ENCODE measurements at places on chromosomes 6 and 20.

GRCh38 chr20:37384683-37385174 lies 38.8 kb downstream of the SRC start:
- DNase-seq, result peak; percentile 73

- DNase-seq, result no peak
Measured at GRCh38 chr20:5977223-5977622, 26.8 kb downstream of the MCM8 start.

DNA sequence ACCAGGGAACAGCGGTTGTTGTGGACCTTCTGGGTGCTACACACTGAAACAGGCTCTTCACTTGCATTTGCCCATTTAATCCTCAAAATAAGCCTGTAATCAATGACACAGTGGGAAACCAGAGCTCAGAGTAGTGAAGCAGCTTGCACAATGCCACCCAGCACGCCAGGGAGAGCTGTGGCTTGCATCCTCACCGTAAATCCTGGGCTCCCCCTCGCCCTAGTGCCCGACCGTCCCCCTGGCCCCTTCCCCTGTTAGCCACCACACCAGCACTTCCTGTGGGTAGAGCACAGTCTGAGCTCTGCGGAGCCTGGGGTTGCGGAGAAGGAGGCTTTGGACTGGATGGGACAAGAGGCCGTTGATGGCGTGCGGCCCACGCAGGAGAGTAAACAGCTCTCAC lies 14.5 kb downstream of the VSTM2L start:
- DNase-seq, result no peak

GRCh38 chr6:167396659-167397490 lies 72.0 kb downstream of the TTLL2 start:
- DNase-seq, result no peak

GRCh38 chr6:107732461-107732860 lies 91.7 kb downstream of the SCML4 start:
- DNase-seq, result no peak

DNA sequence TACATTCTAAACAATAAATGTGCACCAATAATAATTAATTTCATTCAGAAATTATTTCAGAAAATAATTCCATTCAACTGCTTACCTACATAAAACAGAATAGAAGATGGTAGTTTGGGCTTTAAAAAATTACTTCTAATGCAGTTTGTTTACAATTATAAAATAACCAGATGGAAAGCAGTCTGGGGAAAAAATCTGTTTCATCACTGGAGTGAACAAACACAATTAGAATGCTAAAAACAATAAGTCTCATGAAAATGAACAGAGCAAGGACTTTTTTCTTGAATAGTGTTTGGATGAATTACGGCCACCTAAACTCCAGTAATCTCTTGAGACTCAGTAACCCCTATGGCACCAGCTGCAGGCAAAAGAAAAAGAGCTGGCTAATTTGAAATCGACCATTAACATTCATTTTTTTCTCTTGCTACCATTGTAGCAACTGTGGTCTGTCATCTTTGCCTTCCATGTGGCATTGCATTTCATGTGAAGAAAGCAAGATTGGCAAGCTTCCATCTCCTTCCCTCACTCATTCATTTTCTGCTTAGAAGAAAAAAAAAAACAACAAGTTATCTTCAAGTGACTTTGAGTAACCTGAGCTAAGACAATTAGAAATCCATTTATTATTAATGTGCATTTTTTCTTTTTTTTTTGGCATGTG lies 88.4 kb upstream of the CEP85L start:
- no peak for DNase-seq

DNA sequence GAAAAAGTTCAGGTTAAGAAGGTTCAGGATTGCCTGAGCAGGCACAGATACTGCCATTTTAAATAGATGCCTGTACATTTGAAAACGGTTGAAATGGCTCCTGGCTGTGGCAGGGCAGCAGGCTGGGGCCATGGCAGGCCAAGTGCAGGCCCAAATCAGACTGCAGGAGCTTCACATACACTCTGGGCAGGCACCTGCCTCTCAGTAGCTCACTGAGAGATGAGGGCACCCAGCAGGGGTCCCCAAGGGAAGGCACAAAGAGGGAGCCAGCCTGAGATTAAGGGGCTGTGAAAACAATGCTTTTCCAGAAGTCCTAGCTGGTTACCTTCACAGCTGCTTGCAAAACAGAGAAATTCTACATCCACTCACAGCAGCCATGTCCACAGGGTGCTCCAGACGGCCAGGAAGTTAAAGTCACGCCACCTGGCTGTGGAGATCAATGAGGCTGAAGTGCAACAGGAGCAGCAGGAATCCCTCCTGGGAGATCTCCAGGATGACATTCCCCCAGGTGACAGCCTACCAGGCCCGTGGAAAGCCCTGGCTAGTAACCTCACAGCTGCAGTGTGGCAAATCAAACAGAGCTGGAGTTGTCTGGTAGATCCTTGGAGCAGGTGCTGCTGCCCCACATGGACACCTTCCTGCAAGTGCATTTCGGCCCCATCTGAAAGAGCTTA lies 6.2 kb upstream of the RAET1E start:
- DNase-seq, result no peak

- DNase-seq, result no peak
Measured at GRCh38 chr6:109372130-109372529, 10.1 kb downstream of the CD164 start.

GRCh38 chr6:121639021-121639420 lies 203.6 kb downstream of the GJA1 start:
- no peak for DNase-seq

- no peak for DNase-seq
Measured at GRCh38 chr6:56023829-56024228, 148.4 kb upstream of the BMP5 start.

DNA sequence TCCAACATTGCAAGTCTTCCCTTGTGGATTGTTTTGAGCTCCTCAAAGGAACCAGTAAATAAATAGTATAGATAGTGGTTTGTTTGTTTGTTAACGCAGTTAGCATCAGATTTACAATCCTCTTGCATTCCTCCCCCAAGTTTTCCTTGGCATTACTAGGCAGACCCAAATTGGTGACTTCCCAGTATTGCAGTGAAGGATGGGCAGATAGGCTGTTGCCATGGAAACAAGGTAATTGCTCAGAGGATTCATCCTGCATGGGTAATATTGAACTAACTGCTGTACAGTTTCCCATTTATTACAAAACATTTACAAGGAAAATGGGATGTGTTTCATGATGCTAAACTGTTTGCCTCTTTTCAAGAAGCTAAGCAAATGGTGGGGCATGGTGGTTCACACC lies 477.2 kb downstream of the EPM2A start:
- no peak for DNase-seq

- DNase-seq, result no peak
Measured at GRCh38 chr6:148984531-148985056, 237.8 kb downstream of the UST start.

- DNase-seq, result no peak
Measured at GRCh38 chr6:92122746-92123145, 1296.6 kb downstream of the EPHA7 start.

GRCh38 chr6:33053230-33053629 lies 20.2 kb downstream of the HLA-DPA1 start:
- DNase-seq, result no peak

GRCh38 chr6:107894809-107895396 lies 63.1 kb downstream of the SEC63 start:
- no peak for DNase-seq

DNA sequence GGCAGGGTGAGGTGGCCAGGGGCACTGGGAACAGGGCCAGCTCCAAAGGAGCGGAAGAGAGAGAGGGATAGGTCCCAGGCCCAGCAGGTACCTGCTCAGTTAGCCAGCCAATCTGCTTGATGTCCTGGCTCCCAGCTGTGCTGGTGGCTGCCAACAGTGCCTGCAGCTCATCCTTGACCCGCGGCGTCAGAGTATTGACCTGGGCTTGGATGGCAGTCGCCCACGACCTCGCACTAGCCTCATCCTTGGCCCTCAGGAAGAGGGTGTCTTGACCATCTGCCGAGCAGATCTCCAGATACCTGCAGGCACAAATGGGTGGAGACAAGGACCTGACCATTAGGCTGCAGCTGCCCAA lies 11.1 kb upstream of the CDK5RAP1 start:
- no peak for DNase-seq

- no peak for DNase-seq
Measured at GRCh38 chr6:128422871-128423270, 97.5 kb downstream of the PTPRK start.

GRCh38 chr6:9458424-9458823 lies 956.5 kb downstream of the TFAP2A start:
- no peak for DNase-seq

- no peak for DNase-seq
Measured at GRCh38 chr6:152085451-152085921, 278.0 kb downstream of the ESR1 start.

- no peak for DNase-seq
Measured at GRCh38 chr6:107628878-107629277, 139.0 kb downstream of the SOBP start.

DNA sequence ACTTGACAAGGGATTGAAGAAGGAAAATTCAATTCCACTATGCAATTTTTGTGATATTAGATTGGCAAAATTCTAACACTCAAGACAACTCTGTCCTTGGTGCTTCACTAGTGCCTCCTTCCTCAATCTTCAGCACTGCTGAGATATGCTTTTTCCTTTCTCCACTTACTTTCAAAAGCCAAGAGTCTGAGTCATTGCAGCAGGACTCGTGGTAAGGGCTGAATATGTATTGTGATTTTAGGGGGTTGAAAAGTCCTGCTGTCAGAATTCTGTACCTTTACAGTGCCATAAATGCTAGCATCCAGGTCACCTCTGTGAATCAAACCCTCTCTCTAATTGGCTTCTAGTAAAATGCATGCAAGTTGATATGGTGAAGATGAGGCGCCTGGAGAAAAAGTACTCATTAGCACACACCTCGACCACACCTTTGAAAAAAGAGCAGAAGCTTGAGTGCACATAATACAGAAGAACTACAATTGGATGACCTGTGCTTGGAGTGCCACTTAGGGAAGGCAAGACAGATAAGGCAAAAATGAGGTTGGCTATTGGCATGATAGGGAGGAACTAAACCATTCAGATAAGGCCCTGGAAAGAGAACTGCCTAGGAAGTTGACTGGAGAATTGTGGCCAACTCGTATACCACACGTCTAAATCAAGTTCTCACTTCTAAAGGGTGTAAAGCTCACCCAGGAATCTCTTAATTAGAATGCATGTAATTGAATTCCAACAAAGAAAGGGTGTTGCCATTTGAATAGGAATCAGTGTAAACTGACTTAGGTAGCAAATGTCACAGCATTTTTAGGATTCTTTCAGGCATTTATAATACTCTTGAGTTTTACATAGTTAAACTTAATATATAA lies 43.6 kb upstream of the FAM83B start:
- no peak for DNase-seq

DNA sequence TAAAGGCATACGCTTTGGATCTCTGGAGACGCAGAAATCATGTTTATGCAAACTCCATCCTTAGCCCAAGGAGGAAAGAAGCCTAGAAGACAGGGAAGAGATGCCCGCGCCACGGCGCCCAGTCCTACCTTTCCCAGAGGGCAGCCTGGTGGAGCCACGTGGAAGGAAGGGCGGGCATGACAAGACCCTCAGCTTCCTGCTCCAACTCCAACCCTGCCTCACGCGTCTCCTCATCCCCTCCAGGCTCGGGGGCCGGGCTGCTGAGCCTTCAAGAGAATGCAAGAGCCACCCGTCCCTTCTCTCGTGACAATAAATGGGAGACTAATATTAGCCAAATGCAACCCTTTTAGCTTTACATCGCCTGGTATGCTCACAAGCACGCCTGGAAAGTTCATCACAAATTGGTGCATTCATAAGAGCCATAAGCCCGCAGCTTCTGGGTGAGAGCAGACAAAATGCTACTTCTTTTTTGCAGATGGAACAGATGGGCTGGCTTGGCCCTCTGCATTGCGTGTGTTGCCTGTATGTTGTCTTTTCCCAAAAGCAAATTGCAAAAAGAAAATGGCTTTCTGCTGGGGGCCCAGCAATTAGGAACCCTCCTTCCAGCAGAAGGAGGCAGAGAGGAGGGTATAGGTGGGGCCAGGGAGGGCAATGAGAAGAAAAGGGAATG lies 8.2 kb upstream of the NTSR1 start:
- no peak for DNase-seq

DNA sequence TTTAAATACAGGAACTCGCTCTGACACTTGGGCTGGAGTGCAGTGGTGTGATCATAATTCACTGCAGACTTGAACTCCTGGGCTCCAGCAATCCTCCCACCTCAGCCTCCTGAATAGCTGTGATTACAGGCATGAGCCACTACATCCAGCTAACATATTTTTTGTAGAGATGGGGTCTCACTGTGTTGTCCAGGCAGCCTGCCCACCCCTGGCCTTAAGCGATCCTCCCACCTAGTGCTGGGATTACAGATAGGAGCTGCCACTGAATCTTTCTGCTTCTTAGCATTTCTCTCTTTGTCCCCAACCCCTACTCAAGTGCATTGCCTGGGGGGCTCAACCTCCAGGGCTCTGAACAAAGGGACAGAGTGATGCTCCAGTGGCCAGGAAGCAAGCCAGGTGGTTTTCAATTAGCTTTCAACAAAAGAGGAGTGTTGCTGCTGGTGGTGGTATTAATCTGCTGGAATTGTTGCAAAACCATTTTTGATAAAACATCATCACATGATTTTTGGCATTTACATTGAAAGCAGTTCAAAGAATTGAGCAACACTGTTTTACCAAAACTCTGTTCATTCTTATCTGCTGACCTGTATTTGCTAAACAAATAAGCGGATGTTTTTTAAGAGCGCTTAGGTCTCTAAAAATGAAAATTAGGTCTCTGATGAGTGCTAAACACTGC lies 40.4 kb upstream of the BPIFA2 start:
- no peak for DNase-seq

DNA sequence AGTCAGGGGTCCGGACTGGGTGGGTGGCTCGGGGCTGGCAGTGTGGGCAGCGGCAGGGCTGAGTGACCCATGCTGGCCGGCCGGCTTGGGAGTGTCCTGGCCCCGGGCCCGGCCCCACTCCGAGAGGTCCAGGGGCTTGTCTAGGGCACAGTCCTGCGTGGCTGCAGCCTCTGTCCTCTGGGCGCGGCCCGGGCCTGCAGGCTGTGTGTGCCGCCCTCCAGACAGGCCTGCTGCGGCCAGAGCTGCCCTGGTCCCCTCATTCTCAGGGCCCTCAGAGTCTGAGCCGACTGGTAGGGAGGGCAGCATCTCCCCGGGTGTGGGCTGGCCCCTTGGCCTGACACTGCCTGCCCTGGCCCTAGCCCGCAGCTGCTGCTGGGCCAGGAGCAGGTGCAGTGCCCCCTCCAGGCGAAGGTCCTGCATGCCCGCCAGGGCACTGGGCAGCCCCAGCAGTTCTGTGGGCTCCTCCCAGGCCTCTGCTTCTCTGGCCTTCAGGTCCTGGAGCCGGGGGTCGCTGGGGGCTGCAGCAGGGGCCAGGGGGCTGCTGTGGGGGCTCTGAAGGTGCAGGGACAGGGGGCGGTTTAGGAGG lies 6.9 kb upstream of the CABLES2 start:
- DNase-seq, result no peak
